ENCODE measurements at places on chromosomes 11 and 22. TPM values are rescaled to one million over a fixed set of nuclear protein-coding genes. Genes with fewer than 3 reads are reported as not detected.

DNA sequence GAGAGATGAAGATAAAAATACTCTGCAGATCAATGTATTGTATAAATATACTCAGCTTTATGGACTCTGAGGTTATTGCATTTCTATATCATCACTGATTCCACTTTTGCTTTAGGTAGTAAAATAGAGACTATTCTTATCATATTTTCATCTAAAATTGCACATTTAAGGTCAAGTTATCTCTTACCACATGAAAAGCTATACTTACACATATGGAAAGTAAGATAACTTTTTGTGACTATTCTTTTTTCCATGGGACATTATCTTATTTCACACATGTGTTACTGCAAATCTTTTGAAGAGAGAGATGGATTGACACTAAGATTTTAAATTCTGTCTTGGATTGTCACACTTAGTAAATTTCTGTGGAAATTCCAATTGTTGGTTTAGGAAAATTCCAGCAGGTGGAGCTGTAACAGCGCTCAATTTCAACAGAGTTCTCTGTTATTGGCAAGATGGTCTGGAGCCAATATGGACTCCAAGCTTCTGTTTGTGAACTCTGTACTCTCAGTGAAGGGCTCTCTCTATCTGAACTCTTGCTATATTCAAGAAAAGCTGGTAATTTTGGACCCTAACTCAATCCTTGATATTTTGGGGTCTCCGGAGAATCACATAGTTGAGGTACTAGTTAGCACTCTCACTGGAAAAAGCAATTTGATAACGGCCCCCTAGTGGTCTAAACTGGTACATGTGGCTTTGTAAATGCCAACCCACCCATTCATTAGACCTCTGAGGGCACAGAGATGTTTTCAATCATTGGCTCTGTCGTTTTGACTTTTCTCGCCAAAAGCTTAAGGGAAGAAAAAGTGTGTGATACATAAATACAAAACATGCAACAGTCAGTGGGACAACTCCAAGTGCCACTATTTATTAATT is 429.7 kb downstream of the ETS1 start:
- no peak overlapping the region for H3K4me3 ChIP-seq
- no peaks in the 10 kb centered on the region for H3K4me1 ChIP-seq
- no peak overlapping the region for H3K27ac ChIP-seq
- no peaks in the 10 kb centered on the region for H3K36me3 ChIP-seq
- no peaks in the 10 kb centered on the region for H3K27me3 ChIP-seq

GRCh38 chr11:12377824-12378593 is 638 bp downstream of the PARVA start:
- peaks cover 43% of the 10 kb centered on the region for H3K4me1 ChIP-seq
- H3K27me3 ChIP-seq = no peaks in the 10 kb centered on the region
- DNase-seq = peak; percentile 52
- peak overlapping the region; percentile 62 for H3K4me3 ChIP-seq
- H3K36me3 ChIP-seq = no peaks in the 10 kb centered on the region

DNA sequence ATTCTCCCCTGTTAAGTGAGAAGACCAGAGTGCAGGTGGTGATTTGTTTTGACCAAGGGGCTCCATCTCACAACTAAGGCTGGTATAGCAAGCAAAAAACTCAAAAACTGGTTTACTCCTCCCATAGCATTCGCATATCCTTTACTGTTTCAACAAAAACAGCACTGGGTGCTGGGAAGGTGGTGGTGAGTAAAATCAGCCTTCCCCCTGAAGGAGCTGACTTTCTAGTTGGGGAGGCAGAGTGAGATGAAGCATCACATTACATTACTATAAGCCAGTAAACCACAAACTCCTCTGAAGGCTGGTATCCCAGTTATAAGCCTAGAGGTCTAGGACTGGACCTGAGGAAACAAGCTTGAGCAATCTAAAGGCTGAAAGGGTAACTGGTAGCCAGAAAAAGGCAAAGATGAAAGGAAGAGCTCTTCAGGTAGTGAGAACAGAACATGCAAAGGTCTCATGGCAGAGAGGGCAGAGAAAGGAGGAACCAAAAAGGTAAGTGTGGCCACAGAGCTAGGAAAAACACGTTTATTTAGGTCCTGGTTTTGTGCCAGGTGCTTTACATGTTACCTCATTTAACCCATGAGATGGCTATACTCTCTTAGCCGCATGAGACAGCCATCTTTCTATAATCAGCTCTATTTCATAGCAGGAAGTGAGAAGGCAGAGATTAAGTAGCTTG is 22.3 kb downstream of the TMEM123 start:
- H3K27me3 ChIP-seq = no peaks in the 10 kb centered on the region
- peaks cover 11% of the 10 kb centered on the region for H3K36me3 ChIP-seq
- no peak overlapping the region for H3K4me3 ChIP-seq
- DNase-seq = no peak
- H3K4me1 ChIP-seq = peaks cover 40% of the 10 kb centered on the region
- H3K27ac ChIP-seq = peak overlapping the region; percentile 2

- H3K4me1 ChIP-seq = no peaks in the 10 kb centered on the region
- DNase-seq = no peak
- no peaks in the 10 kb centered on the region for H3K27me3 ChIP-seq
- no peak overlapping the region for H3K27ac ChIP-seq
Observed at GRCh38 chr11:10722307-10722706, 28.7 kb upstream of the CTR9 start.

DNA sequence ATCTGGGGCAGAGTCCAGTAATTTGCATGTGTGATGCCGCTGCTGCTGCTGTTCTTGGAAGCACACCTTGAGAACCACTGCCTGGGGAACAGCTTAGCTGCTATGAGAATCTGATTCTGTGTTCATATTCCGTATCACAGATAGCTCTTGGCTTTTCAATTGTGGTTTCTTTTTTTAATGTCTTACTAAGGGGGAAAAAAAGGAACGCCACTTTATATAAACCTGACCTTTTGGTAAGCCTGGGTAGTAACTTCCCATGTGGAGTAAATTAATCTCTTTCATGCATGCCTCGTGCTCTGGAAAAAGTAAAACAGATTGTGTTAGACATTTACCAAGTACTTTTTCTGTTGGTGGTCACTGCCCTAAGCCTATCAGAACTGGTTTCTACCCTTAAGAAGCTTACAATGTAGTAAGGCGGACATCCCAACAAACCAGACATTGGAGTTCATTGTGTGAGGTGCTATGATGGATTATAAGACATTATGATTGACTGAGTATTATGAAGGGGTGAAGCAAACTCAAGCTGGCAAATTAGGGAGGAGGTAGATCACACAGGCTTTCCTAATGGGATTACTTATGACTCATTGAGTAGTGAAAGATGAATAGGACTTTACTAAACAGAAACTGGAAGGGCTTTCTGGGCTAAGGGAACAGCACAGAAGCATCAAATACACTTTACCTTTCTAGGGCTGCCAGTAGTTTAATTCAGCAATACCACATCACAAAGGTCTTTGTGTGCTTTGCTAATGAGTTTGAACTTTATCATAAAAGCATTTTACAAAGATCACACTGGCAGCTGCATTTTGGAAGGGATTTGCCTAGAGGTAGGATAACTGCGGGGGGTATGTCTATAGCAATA is 64.7 kb downstream of the MAML2 start:
- no peak overlapping the region for H3K4me3 ChIP-seq
- no peaks in the 10 kb centered on the region for H3K36me3 ChIP-seq
- DNase-seq = no peak
- no peak overlapping the region for H3K27ac ChIP-seq
- H3K4me1 ChIP-seq = peaks cover 17% of the 10 kb centered on the region

The C11orf87 gene
- 0.87 TPM for total RNA-seq

All from tibial nerve (tissue), 4 donors.